ENCODE measurements at places on chromosomes 2 and 18. TPM values are rescaled to one million over a fixed set of nuclear protein-coding genes. Genes with fewer than 3 reads are reported as not detected.

TUBA4B gene
- not detected for total RNA-seq

DNA sequence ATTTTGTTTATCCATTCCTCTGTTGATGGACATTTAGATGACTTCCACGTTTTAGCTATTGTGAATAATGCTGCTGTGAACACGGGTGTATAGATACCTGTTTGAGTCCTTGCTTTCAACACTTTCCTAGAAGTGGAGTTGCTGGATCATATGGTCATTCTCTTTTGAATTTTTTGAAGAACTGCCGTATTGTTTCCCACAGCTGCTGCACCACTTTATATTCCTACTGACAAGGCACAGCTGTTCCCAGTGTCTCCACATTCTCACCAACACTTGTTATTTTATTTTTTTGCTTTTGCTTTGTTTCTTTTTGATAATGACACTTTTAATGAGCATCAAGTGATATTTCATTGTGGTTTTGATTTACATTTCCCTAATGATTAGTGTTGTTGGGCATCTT lies 41.4 kb upstream of the KCNJ13 start:
- no peaks in the 10 kb centered on the region for H3K4me1 ChIP-seq
- no peak overlapping the region for H3K4me3 ChIP-seq
- no peaks in the 10 kb centered on the region for H3K27me3 ChIP-seq
- no peak overlapping the region for H3K27ac ChIP-seq
- no peak for DNase-seq

HS6ST1 gene
- 40.3 TPM for total RNA-seq

GKN1 gene
- total RNA-seq = not detected
